Pulmonary artery endothelial cell (primary cell): ENCODE measurements at places on chromosomes 5 and 9. TPM values are rescaled to one million over a fixed set of nuclear protein-coding genes. Genes with fewer than 3 reads are reported as not detected.

Gene ROPN1L
- total RNA-seq: 0.42 and 0.59 TPM in 2 replicates

Gene LTC4S
- total RNA-seq: 0.46 and 0.66 TPM in 2 replicates

Gene PCDHGB3
- total RNA-seq: 1.3 and 1.6 TPM in 2 replicates

Gene HMHB1
- not detected in 2 replicates for total RNA-seq

Gene CD180
- total RNA-seq: not detected in 2 replicates

GRCh38 chr5:140647042-140647419 lies 399 bp downstream of the NDUFA2 start:
- DNase-seq: no peak

DNA sequence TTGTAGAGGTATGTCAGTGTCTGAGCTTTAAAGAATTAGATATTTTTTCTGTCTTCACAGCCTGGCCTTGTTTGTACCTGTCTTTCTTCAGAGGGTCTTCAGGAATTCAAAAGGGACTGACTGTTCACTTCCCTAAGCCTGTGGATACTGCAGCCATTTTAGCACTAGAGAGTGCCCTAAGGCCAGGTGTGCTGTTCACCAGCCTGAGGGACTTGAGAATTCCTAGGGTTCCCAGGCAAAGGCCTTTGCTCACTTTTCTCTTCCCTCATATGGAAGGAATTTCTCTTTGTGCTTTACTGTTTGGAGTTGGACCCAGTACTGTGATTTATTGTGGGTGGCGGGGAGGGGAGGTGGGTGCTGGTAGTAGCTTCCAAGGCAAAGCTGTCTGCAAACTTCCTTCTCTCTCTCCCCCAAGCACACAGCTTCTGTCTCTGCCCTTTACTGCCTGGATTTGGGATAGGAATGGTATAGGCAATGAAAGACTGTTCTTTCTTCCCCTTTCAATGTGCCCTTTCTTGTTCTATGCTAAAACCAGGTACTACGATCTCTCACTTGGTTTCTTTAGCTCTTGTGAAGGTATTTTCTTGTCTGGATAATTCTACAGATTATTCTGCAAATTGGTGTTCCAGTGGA lies 9.7 kb upstream of the LRRC70 start:
- no peak for DNase-seq

DNA sequence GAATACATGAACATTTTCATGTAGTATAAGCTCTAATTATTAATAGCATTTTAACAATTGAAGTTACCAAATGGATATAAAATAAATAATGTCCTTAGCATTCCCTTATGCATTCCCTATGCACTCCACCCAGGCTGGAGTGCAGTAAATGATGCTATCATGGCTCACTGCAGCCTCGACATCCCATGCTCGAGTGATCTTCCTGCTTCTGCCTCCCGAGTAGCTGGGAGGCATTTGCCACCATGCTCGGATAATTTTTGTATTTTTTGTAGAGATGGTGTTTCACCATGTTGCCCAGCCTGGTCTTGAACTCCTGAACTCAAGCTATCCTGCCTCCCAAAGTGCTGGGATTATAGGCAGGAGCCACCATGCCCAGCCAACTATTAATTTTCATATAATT lies 184.0 kb downstream of the PBX3 start:
- DNase-seq: no peak

DNA sequence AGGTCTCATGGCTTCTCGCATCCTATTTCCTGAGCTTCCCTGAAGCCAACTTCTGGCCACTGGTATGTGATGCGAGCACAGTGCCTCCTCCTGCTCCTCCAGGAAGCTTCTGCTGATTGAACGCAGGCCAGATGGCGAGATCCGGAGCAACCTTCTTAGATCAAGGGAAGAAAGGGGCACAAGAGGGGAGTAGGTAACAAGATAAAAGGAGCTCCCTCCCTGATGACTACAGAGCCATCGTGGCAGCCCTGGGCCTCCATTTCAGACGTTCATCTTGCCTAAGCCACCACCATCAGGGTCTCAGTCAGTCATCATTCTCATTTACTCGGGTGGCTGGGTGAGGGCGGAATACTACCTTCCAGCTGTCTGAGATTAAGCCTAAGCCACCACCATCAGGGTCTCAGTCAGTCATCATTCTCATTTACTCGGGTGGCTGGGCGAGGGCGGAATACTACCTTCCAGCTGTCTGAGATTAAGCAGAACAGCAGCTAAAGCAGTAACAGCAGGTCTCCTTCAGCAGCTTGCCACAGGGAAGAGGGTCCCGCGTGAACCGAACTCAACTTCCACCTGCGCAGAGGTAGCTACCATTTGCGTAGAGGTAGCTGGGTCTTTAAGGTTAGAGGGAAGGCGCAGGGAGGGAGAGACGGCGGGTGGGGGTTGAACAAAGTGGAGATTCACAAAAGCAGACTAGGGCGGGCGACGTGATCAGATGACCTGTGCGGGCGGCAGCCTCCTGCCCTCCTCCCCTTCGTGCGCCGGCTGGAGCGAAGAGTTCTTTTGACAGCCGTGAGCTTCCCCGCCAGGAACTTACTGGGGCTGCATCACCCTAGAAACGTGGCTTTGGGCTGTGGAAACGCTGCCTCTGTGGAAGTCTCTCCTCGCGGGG lies 27.9 kb upstream of the MGAT1 start:
- no peak for DNase-seq

GRCh38 chr5:67966712-67967111 lies 248.8 kb upstream of the PIK3R1 start:
- no peak for DNase-seq

GRCh38 chr5:172726966-172727365 lies 44.0 kb downstream of the DUSP1 start:
- DNase-seq: no peak

- DNase-seq: no peak
These were observed 47.4 kb downstream of the ATPSCKMT start for GRCh38 chr5:10202089-10202910.

DNA sequence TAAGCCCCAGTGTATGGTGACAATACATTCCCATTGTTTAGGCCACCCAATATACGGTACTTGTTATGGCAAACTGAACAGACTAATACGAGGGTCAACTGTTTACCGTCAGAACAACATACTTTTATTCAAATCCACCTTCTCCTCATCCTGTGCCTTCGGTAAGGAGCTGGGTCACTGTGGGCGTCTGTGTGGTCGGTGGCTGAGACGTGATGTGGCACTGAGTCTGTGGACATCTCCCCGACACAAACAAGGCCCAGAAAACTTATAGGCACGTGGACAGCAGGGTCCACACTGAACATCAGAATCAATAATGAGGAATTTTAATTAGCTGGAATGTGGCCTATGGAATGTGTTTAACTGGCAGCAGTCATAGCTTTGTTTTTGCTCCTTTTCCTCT lies 154.3 kb upstream of the IRX2 start:
- DNase-seq: no peak

- DNase-seq: no peak
These were observed 23.9 kb upstream of the SAP30L start for GRCh38 chr5:154421868-154422267.

DNA sequence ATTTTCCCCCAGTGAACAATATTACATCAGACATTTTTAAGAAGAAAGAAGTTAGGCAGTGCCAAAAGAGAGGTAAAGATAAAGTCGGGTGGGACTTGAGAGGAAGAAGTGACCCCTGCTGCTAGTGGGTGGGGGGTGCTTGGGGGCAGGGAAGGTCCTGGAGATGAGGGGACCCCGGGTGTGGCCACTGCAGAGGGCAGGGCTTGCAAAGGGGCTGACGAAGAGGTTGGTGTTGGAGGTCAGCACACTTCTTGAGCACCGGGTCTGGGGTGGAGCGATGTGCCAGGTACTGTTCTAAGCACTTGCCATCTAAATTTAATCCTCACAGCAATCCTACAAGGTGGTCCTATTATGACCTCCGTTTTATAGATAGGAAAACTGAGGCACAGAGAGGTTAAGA lies 62.0 kb downstream of the AMBP start:
- no peak for DNase-seq

- DNase-seq: no peak
These were observed 6.9 kb upstream of the AKNA start for GRCh38 chr9:114394523-114395333.

GRCh38 chr5:36397901-36398536 lies 96.3 kb upstream of the RANBP3L start:
- no peak for DNase-seq

DNA sequence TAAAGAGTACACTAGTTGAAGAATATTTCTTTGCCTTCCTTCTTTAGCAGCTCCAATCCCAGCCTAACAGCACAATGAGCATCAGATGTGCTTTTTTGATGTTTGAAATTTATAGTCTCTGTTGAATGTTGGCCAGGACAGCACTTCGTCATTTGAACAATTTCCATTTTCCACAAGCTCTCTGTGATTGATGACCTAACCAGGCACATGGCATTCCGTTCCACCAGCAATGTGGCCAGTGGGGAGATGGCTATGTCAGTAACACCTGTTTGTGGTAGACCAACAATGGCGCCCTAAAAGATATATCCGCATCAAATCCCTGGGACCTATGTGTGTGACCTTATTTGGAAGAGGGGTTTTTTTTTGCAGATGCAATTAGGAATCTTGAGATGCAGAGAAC lies 66.8 kb downstream of the PALM2AKAP2 start:
- no peak for DNase-seq
